ENCODE measurements at places on chromosomes 2 and 18.

GRCh38 chr18:60543646-60544045, 171.1 kb upstream of the MC4R start:
- DNase-seq: no peak

- DNase-seq: no peak
Measured at GRCh38 chr18:43276491-43276890, 799 bp downstream of the SYT4 start.

- no peak for DNase-seq
Measured at GRCh38 chr2:177246000-177246399, 18.5 kb downstream of the NFE2L2 start.

GRCh38 chr18:7336623-7337022, 105.7 kb downstream of the LRRC30 start:
- DNase-seq: no peak

DNA sequence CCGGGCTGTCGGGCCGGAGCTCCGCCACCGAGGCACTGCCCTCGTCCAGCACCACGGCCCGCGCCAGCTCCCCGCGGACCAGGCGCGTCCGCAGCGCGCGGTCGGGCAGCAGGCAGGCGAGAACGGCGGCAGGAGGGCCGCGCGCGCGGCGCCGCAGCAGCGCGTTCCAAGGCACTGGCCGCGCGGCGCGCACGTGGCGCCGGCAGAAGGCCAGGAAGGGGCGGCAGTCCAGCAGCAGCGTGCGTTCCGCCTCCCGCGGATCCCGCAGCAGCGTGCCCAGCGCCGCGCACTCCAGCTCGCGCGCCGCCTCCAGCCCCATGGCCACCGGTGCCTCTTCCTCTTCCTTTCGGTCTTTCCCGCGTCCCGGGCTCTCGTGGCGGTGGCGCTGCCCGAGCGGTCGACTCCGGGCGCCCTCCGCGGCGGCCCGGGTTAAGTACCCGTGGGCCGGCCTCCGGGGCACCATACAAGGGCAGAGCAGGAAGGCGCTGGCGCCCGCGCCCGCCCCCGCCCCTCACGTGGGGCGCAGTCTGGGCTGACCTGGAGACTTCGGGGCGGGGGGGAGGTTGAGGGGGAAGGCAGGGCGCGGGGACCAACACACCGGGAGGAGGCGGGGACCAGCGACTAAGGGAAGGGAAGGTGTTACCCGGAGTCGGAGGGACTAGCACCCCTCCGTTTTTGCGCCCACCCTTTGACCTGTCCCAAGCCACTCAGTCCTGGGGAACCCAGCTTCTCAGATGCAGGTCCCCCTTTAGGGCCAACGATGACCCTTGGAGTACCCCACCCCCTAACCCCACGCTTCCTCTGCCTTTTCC, at the start of gene DUSP2:
DUSP2 (minus strand) TSS at position 405 of the 812 bp plus-strand sequence; CDS start at position 319, 86 bp downstream.
- no peak for DNase-seq

DNA sequence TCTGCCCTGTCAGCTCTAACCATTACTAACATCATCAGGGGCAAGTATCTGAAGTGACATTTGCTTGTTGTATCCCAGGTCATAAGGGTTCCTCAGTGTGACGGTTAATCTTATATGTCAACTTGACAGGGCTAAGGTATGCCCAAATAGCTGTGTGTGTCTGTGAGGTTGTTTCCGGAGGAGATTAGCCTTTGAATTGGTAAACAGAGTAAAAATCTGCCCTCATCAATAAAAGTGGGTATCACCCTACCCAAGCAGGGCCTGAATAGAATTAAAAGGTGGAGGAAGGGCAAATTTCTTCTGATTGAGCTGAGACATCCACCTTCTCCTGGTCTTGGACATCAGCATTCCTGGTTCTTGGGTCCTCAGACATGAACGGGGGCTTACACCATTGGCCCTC, 12.8 kb upstream of the TGFA start:
- DNase-seq: no peak

DNA sequence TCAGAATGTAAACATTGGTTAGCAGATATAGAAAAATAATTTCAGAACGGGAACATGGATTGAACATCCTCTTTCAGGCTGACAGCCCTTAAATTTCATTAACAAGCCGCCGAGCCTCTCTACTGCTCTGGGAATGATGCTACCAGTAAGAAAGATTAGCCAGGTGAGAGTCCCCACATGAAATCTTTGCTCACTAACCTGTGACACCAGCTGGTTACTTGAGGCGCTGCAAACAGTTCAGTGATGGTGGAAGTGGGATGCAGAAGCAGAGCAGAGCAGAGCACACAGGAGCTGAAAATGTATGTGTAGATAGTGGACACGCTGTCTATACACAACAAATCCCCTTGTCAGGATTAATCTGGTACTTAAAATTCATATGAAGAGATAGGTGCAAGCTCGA, 721.1 kb downstream of the DPP10 start:
- no peak for DNase-seq

GRCh38 chr2:186862869-186863709, 14.1 kb upstream of the ZSWIM2 start:
- no peak for DNase-seq

GRCh38 chr2:126655051-126655450, 907 bp upstream of the GYPC start:
- no peak for DNase-seq

GRCh38 chr2:114400890-114401289, 41.6 kb upstream of the DPP10 start:
- DNase-seq: no peak

DNA sequence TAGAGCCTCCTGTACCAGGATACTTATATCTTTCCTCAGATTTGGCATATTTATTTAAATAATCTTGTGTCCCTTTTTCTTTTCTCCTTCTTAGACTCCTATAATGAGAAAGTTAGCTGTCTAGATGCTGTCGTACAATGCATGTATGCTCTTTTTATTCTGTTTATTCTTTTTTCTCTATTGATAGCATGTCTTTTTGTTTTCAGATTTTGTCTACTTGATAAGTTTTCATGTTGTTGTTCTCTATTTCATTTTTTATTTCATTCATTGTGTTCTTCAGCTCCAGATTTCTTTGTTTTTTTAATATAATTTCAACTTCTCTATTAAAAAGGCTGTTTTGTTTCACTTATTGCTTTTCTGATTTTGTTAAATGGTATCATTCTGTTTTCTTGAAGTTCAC, 674.3 kb upstream of the POU3F3 start:
- no peak for DNase-seq

GRCh38 chr2:23292024-23292423, 93.0 kb upstream of the KLHL29 start:
- no peak for DNase-seq

GRCh38 chr2:58494071-58494501, 253.0 kb upstream of the FANCL start:
- no peak for DNase-seq

DNA sequence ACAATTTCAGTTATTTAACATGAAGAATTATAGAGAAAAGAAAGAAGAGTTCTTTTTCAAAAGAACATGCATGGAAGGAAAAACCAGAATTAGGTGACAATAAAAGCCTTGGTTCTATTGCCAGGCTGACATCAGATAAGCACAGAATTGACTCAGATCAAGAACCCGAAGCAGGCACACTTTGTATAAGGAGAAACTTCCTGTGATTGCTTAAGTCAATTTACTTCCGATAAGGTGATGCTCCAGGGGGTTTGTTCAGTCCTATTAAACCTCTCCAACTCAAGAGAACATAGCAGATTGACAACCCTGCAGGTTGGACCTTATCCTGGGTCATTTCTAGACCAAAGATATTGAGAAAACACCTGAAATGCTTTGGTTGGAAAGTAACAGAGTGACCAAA, 31.4 kb downstream of the GAREM1 start:
- no peak for DNase-seq

GRCh38 chr18:61666876-61667590, 225.8 kb downstream of the RNF152 start:
- no peak for DNase-seq

- no peak for DNase-seq
Measured at GRCh38 chr2:100422320-100423055, 5.0 kb upstream of the CHST10 start.

- DNase-seq: no peak
Measured at GRCh38 chr2:168691221-168691620, 111.2 kb upstream of the NOSTRIN start.

DNA sequence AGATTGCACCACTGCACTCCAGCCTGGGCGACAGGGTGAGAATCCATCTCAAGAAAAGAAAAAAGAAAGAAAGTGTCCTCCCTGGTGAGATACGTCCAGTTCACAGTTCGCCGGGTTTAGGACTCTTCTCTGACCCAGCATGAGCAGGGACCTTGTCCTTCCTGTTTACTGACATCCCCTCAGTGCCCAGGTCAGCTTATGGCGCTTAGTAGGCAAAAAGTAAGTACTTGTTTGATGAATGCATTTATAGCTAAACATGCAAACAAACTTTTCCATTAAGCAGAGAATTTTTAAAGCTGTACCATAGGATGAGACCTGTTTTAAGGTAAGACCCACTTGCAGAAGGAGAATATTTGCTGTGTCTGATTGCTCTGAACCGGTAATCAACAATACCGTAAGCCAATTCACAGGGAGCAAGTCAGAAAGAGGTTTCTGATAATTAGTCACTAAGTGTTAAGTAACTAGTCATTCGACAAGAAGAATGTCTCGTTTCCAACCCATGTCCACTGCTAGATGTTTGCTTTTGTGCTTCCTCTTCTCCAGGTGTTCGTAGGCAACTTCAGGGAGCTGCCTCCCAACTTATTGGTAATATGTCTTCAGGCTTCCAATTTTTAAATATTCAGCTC, 40.0 kb downstream of the MOGAT1 start:
- DNase-seq: no peak

- DNase-seq: no peak
Measured at GRCh38 chr2:106138543-106139237, 55.4 kb downstream of the UXS1 start.

DNA sequence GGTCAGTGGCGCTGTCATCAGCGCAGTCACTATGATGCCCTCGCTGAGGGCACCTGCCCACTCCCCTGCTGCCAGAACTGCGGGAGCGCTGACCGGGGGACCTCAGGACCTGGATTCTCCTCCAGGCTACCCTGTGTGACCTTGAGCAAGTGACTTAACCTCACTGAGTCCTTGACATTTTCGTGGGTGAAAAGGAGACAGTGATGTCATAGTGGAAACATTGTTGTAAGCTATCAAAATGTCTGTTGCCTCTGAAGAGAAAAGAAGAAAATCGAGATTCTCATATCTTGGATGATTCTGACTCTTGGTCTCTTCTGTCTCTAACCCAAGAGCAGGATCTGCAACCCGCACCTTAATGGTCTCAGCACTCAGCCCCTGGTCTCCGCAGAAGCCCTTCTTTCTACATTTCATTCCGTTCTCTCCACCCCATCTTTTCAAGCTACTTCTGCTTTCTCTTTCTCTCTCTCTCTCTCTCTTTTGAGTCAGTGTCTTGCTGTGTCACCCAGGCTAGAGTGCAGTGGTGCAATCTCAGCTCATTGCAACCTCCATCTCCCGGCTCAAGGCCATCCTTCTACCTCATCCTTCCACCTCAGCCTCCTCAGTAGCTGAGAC, 978 bp upstream of the TUBA4A start:
- DNase-seq: no peak

DNA sequence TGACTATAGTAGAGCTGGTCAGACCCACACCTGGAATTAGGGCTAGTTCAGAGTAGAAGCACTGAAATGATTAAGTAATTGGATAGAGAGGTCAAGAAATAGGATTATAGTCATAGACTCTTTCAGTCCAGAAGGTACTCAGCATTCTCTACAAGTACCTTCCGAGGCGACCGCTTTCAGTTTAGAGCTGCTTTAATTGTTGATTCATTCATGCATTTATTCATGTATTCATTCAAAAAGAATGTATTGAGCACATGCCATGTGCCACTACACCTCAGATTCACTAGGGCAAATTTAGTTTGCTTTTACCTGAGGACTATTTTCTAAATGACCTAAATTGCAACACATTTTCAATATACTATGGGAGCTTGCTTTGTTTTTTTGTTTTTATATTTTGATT, 48.7 kb downstream of the CRIM1 start:
- DNase-seq: no peak

DNA sequence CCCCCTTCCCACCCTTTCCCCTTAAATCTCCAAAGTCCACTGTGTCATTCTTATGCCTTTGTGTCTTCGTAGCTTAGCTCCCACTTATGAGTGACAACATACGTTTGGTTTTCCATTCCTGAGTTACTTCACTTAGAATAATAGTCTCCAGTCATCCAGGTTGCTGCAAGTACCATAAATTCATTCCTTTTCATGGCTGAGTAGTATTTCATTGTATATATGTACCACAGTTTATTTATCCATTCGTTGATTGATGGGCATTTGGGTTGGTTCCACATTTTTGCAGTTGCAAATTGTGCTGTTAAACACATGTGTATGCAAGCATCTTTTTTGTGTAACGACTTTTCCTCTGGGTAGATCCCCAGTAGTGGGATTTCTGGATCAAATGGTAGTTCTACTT, 14.5 kb upstream of the ZNF638 start:
- no peak for DNase-seq

GRCh38 chr2:45043174-45043573, 33.9 kb upstream of the SIX2 start:
- DNase-seq: no peak

GRCh38 chr18:35710581-35710980, 129.0 kb downstream of the GALNT1 start:
- DNase-seq: no peak

DNA sequence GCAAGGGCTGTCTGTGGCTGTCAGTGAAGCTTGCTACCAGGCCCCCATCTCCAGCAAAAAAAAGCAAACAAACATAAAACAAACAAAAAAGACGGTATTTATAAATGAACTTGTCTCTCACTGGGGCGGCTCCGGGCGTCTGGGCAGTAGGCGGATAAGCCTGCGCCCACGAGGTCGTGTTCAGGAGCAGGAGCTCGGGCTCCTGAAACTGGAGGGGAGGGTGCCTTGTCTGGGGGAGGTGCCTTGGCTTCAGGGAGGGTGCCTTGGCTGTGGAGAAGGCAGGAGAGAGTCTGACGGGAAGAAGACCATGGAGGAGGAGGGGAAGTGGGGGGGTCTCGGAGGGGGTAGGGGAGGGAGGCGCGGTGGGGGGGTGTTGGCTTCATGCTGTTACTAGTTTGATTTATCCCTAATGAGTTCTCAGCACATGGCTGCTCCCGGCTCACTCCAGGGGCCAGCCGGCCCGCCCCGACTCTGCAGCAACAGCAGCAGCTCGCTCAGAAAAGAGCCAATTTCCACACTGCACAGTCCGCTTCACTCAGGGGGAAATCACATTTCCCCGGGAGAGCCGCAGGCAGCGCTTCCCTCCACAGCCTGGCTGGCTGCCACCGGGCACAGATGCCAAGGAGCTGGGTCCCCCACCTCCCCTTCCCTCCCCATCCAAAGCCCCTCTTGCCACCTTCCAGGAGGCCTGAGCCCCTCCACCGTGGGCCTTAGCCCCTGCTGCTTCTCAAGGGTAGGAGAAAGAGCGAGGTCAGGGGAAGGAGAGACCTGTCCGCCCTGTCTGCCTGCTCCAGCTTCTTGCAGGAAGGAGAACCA, 38.7 kb downstream of the PSD4 start:
- no peak for DNase-seq

DNA sequence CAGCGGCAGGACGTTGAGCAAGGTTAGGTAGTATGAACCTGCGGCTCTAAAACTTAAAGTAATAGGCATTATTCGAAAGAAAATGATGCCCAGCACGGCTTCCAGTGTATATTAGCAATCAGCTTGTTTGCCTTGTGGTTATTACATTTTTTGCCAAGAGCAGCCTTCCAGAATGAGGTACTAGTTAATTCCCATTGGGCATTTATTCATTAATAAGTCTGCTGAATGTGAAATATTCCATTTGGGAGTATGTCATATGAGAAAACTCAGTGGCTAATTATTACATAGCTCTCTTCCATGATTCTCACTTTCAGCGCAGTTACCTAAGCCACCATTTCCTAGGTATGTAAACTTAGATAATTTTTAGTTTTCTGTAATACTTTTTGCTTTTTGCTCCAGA, 12.9 kb downstream of the CRIM1 start:
- no peak for DNase-seq

Measured in H1 (cell line).